ENCODE measurements at places on chromosomes 6 and 20.

GRCh38 chr20:56323656-56324055, 35.1 kb upstream of the FAM210B start:
- DNase-seq, result no peak

DNA sequence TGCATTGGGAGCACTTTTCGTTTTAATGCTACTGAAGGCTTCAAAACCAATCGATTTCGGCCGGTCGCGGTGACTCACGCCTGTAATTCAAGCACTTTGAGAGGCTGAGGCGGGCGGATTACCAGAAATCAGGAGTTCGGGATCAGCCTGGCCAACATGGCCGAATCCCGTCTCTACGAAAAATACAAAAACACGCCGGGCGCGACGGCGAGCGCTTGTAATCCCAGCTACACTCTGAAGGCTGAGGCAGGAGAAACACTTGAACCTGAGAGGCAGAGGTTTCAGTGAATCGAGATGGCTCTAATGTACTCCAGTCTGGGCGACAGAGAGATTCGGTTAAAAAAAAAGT, 58.4 kb downstream of the TRIM38 start:
- peak; percentile 73 for DNase-seq

DNA sequence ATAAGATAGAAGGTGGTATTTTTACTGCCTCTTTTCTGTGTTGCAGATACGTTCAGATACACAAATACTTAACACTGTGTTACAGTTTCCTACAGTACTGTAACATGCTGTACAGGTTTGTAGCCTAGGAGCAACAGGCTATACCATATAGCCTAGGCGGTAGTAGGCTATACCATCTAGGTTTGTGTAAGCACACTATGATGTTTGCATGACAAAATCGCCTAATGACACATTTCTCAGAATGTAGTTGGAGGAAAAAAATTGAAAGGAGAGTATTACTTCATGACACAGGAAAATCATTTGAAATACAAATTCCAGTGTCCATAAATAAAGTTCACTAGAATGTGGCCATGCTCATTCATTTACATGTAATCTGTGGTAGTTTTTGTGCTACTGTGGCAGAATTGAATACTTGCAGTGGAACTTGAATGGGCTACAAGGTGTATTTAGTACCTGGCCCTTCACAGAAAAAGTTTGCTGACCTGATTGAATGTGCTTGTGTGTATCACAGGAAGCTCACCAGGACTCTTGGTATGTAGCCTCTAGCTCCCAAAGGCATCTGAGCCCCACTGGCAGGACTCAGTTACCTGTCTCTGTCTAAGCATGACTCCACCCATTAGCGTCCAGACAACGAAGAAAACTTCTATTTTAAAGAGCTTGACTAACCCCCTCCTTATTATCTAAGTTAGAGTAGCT, 18.8 kb downstream of the TOP1 start:
- DNase-seq, result no peak

GRCh38 chr6:30840084-30840934, 44.0 kb upstream of the DDR1 start:
- no peak for DNase-seq

DNA sequence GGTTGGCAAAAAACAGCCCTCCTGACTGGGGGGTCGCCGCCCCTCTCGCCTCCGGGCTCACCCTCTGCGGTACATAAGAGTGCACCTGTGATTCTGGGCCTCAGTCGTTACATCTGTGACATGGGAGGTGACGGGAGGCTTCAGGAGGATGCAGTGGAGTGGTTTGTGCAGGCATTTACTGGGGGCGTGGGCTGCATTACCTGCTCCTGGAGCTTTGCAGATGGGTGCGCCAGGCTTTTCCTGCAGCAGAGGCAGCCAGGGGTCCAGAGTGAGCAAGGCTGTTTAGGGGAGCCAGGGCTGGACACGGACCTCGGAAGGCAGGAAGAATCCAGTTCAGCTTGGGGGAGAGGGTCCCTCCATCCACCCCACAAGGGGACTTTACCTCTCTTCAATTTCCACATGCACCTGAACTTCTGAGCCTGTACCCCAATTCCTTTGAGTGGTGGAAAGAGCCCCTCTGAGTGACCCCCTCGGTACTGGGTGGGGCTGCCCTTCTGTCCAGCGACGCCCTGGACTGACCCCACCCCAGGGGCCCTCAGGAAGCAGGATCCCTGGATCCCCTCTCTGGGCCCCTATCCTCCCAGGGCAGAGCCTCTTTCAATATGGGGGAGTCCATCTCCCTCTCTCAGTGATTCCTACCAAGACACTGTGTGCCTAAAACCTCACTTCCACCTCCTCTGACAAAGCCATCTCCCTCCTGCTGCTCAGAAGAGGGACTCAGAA, 134.0 kb downstream of the TAF4 start:
- DNase-seq, result no peak

- DNase-seq, result no peak
Measured at GRCh38 chr6:41635365-41635764, 2.9 kb upstream of the MDFI start.

GRCh38 chr6:14706378-14706929, 539.4 kb upstream of the JARID2 start:
- peak; percentile 99 for DNase-seq

DNA sequence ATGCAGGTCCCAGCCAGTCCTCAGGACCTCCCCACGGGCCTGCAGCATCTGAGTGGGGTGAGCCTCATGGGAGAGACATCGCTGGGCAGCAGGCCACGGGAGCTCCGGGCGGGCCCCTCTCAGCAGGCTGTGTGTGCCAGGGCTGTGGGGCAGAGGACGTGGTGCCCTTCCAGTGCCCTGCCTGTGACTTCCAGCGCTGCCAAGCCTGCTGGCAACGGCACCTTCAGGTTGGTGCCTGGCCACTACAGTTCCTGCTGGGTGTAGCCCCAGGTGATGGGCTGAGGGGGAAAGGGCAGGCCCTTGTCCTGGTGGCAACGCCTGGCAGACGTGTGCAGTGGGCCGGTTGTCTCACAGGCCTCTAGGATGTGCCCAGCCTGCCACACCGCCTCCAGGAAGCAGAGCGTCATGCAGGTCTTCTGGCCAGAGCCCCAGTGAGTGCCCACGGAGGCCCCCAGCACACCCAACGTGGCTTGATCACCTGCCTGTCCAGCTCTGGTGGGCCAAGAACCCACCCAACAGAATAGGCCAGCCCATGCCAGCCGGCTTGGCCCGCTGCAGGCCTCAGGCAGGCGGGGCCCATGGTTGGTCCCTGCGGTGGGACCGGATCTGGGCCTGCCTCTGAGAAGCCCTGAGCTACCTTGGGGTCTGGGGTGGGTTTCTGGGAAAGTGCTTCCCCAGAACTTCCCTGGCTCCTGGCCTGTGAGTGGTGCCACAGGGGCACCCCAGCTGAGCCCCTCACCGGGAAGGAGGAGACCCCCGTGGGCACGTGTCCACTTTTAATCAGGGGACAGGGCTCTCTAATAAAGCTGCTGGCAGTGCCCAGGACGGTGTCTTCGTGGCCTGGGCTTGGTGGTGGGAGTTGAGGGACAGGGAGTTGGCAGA, 787 bp upstream of the TNFRSF6B start:
- no peak for DNase-seq

- DNase-seq, result no peak
Measured at GRCh38 chr20:9839626-9840025, 750 bp upstream of the PAK5 start.

- peak; percentile 68 for DNase-seq
Measured at GRCh38 chr6:40779409-40779808, 192.2 kb upstream of the LRFN2 start.

- peak; percentile 81 for DNase-seq
Measured at GRCh38 chr6:408599-409102, 17.1 kb downstream of the IRF4 start.

- DNase-seq, result no peak
Measured at GRCh38 chr20:4147319-4147718, 132.0 kb upstream of the RNF24 start.
